A375 (cell line): ENCODE measurements at places on chromosomes 12 and 14. TPM values are rescaled to one million over a fixed set of nuclear protein-coding genes. Genes with fewer than 3 reads are reported as not detected.

RIPK3 gene
- total RNA-seq, result not detected in 2 replicates

CFAP73 gene
- total RNA-seq, result 0.21 and 0.72 TPM in 2 replicates

MUCL1 gene
- total RNA-seq, result not detected in 2 replicates

PAH gene
- total RNA-seq, result not detected in 2 replicates

CD4 gene
- 0.04 TPM in 1 of 2 replicates, not detected in the other for total RNA-seq

ATP5F1B gene
- total RNA-seq, result 608 and 615 TPM in 2 replicates

DDX47 gene
- 107 and 110 TPM in 2 replicates for total RNA-seq
